ENCODE measurements at places on chromosomes 13 and 19.
A peak's percentile ranks its signal among the peaks of the same experiment; 100 is the strongest.

- no peak for DNase-seq
These were observed 1170.0 kb upstream of the MIR17HG start for GRCh38 chr13:90177512-90177911.

GRCh38 chr13:25588336-25589060 is 216.7 kb downstream of the ATP8A2 start:
- no peak for DNase-seq

DNA sequence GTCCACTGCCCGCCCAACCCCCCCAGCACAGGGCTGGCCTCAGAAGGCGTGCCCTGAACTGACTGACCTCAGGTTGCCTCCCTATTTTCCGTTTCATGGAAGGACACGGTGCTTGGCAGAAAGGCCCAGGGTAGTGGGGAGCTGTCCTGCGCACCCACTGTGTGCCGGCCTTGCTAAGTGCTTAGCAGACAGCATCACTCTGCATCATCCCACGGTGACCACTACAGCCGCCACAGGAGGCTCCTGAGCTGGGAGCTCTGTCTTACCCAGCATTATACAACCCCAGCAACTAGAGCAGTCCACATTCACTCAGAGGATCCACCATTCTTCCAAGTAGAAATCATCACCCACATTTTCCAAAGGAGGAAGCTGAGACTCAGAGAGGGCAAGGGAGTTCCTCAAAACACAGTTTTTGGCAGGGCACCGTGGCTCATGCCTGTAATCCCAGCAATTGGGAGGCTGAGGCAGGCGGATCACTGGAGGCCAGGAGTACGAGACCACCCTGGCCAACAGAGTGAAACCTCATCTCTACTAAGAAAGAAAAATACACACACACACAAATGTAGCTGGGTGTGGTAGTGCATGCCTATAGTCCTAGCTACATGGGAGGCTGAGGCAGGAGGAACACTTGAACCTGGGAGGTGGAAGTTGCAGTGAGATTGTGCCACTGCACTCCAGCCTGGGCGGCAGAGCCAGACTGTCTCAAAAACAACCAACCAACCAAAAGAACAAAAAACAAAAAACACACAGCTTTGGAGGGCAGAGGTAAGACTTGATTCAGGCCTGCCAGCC is 1.6 kb downstream of the SBK2 start:
- DNase-seq = no peak

GRCh38 chr13:113155201-113155600 is 3.2 kb upstream of the PROZ start:
- DNase-seq = no peak

- no peak for DNase-seq
These were observed 108.4 kb upstream of the CLDN10 start for GRCh38 chr13:95444006-95444730.

GRCh38 chr19:41641879-41642485 is 15.1 kb upstream of the CEACAM4 start:
- DNase-seq = peak; percentile 35

GRCh38 chr13:84130495-84131114 is 248.3 kb upstream of the SLITRK1 start:
- DNase-seq = no peak

GRCh38 chr19:45558399-45558878 is 26.2 kb downstream of the OPA3 start:
- peak; percentile 37 for DNase-seq

DNA sequence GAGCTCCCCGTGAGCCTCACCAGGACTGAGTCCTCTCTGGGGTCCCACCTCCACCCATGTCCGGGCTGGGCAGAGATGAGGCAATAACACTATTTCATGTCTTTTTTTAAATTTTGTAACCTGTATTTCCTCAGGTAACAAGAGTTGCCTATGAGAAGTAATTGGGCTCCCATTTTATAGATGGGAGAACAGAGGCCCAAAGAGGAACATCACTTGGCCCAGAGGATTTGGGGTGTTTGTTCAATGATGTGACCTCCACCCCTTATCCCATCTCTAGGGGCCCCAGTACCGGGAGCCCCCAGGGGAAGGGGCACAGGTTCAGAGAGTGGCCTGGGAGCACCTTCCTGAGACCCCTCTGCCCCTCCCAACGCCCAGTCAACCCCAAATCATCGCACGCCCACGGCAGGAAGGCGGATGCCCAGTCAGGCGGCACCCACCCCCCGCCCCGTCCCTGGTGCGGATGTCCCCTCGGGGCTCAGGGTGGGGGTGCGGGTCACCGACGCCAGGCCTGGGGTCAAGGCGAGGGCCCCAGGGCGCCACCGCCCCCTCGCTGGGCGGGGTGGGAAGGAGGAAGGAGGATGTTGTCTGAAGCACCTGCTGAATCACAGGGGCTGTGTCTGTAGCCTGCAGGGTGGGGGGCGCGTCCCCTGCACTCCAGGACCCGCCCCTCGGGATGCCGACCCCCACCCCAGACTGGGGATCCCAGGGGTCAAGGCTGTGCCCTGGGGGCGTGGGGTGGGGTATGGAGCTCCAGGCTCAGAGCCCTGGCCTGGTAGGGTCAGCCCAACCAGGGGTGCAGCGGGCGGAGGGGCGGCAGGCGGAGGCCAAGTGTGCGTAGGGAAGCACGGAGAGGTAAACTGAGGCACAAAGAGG is 9.0 kb upstream of the CIRBP start:
- DNase-seq = no peak

- DNase-seq = no peak
These were observed 173.5 kb downstream of the DCT start for GRCh38 chr13:94305934-94306333.

DNA sequence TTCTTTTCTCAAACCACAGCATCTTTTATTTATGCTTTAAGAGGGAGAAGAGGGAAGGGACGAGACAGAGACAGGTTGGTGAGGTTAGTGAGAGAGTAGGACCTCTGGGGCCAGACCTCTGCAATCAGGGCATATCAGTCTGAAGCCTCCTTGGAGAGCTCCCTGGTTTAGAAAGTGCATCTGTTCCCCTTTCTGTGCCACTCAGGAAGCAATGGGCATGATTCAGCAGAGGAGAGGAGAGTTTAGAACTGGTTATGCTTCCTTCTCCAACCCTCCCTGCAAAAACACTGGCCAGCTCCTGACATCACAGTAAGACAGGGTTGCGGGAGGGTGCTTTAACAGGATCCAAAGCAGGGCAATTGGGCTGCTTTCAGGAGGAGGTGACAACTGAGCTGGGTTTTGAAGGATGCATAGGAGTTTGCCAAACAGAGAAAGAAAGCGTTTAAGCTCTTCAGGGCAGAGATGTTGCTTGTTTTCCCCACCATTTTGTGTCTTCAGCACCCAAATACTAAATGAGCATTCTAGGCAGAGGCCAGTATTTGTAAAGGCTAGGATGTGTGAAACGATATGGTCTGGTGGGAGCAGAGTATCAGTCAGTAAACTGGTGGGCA is 33.1 kb downstream of the CERS4 start:
- no peak for DNase-seq

GRCh38 chr13:79898996-79899395 is 418.0 kb downstream of the NDFIP2 start:
- no peak for DNase-seq

GRCh38 chr13:97977982-97978381 is 24.5 kb downstream of the IPO5 start:
- DNase-seq = no peak

DNA sequence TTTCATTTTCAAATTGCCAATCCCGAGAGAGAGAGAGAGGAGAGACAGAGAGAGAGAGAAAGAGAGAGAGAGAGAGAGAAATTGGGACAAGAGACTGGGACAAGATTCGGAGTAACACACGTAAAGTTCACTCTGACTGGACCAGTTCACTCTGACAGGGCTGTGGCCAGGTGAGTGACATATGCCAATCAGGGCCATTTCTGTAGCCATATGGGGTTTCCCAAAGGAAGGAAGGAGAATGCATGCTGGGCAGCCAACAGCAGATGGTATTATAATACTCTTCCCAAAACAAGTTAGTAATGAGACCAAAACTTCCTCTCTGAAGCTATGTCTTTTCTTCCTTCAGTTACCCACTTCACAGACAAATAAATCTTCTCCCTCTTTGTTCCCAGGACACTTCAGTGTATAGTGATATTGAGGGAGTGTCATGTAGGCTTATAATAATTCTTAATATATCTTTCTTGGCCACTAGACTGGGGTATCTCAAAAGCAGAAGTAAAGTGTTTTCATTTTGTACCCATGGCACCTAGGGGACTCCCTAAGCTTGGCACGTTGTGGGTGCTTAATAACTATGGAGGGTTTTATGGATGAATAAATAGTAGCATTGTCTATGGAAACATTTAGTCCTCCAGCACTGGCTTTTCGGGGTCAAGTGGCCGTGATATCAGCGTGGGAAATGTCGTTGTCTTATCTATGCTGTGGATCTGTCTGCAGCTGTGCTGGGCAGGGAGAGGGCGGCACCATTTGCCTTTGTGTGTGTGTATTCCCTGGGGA is 51.6 kb downstream of the SERP2 start:
- no peak for DNase-seq

- no peak for DNase-seq
These were observed 15.1 kb downstream of the CAPS start for GRCh38 chr19:5929179-5929578.

DNA sequence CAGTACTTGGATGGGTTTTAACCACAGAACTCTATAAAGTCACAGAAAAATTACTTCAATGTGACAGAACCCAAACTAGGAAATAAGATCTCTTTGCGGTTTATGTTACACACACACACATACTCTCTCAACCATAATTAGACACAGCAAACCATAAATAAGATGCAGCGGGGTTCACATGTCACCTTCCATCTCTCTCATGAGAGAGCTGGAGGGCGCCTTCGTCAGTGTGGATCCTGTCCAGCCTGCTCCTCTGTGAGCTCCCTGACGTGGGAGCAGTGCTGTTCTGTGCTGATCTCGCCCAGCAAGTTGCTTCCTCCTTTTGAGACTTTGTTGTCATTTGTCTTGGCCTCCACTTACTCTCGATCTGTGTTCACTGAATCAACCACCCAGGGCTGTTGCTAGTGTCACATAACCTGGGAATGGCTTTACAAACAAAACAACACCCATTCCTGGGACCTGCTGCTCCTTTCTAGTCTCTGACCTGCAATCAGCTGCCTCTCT is 204.9 kb upstream of the KL start:
- no peak for DNase-seq

GRCh38 chr19:23366437-23366836 is 28.8 kb downstream of the ZNF91 start:
- DNase-seq = no peak

- DNase-seq = no peak
These were observed 180.7 kb downstream of the STK24 start for GRCh38 chr13:98396071-98396710.

DNA sequence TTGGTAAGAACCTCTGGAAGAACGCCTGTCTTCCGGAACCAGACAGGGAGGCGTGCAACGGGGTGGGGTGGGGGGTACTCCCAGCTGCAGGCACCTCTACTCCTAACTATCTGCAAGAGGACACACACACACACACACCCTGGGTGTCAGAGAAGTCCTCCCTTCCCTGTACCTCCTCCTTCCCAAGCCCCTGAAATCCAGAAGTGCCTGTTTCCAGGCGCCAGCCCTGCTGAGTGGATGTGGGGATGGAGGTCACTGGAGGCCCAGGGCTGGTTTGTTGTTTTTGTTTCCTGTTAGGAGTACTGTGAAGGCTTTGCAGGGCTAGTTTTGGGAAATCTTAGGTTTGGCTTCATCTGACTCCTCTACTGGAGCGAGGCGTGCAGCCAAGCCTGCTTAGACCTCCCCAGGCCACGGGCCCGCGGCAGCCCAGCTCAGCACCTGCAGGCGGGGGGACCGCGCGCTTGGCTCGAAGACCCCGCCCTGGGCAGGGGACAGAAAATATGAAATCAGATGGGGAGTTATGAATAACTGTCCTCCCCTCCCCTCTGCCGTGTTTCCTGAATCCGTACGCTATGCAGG is 36.4 kb downstream of the SOX1 start:
- no peak for DNase-seq

GRCh38 chr13:27280841-27281240 is 10.2 kb downstream of the RASL11A start:
- DNase-seq = no peak

DNA sequence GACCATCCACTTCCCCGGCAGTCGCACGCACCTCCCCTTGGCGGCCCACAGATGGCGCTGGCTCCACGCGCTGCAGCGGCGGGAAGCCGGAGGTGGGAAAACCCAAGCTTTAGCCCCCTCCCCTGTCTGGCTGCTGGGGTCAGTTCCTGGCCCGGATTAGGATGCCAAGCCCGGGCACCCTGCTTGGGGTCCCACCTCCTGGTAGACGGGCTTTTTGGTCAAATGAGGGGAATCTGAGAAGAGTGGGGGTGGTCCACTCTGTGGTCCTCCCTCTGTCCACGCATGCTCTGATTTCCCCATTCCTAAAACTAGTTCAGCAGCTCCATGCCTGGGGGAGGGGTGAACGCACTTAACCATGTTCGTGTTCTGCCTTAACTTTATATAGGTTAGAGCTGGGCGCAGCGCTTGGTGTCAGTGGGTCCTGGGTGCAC is 8.1 kb upstream of the ADGRE2 start:
- no peak for DNase-seq

- DNase-seq = peak; percentile 14
These were observed 9.3 kb downstream of the ZNF787 start for GRCh38 chr19:56111601-56112312.

- DNase-seq = no peak
These were observed 68.1 kb downstream of the ARHGEF7 start for GRCh38 chr13:111183087-111183645.

- no peak for DNase-seq
These were observed 1180.1 kb upstream of the ATXN8OS start for GRCh38 chr13:68927387-68928026.

- DNase-seq = no peak
These were observed 4.8 kb downstream of the SEMA6B start for GRCh38 chr19:4554717-4555116.

DNA sequence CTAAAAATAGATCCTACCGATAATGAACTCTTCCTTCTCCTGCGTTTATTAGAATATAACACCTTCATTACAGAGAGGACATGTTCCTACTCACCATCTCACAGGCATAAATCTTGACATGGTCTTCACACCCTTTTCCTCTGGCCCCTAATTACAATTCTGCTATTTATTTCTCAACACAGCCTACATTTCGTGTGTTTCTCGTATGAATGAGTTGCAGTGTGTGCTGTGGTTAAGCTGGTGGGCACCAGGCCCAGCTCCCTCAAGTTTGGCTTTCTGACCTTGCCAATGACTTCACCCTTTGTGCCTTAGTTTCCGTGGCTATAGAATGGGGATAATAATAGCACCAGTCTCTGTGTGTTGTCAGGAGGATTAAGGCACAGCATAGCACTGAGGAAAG is 12.3 kb upstream of the KATNAL1 start:
- no peak for DNase-seq

DNA sequence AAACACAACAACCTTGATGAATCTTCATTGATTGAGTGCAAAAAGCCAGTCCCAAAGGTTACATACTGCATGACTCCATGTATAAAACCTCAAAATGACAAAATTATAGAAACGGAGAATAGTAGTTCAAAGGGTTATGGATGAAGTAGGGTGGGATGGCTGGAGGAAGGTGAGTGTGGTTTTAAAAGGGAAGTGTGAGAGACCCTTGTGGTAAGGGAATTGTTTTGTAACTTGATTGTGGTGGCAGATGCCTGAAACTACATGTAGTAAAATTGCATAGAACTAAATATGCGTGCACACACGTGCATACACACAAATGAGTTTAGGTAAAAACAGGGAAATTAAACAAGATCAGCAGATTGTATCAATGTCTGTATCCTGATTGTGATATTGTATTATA is 340.7 kb downstream of the MTUS2 start:
- DNase-seq = no peak

- no peak for DNase-seq
These were observed 4.7 kb upstream of the CBLC start for GRCh38 chr19:44772959-44773358.
